ENCODE measurements at places on chromosomes 5 and 9.

DNA sequence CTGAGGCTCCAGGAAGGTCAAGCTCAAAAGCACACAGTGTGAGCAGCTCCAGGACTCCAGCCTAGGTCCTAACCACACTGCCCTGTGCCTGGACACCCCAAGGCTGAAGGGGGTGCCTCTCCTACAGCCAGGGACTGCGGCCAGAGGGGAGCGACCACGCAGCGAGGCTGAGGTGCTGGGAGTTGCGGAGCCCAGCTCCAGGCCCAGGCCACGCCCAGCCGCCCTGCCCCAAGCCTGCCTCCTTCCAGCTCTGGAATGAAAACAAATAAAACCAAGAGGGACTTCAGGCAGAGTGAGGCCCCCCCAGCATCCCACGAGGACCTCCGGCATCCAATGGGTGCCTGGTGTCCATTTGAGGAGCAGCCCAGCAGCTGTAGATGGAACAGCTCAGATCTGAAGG, 15.2 kb downstream of the VAV2 start:
- H3K4me3 ChIP-seq, result no peak overlapping the region
- H3K27ac ChIP-seq, result no peak overlapping the region
- no peaks in the 10 kb centered on the region for H3K27me3 ChIP-seq
- no peak for DNase-seq
- H3K4me1 ChIP-seq, result peaks cover 10% of the 10 kb centered on the region

GRCh38 chr9:34500623-34501267, 22.0 kb downstream of the ENHO start:
- H3K27ac ChIP-seq, result no peak overlapping the region
- no peaks in the 10 kb centered on the region for H3K4me1 ChIP-seq
- DNase-seq, result peak; percentile 57
- no peak overlapping the region for H3K4me3 ChIP-seq
- H3K36me3 ChIP-seq, result no peaks in the 10 kb centered on the region
- H3K27me3 ChIP-seq, result no peaks in the 10 kb centered on the region

- H3K27ac ChIP-seq, result no peak overlapping the region
- DNase-seq, result no peak
- no peaks in the 10 kb centered on the region for H3K36me3 ChIP-seq
- no peaks in the 10 kb centered on the region for H3K4me1 ChIP-seq
- H3K4me3 ChIP-seq, result no peak overlapping the region
Observed at GRCh38 chr9:76785501-76785900, 21.3 kb downstream of the PCA3 start.

- DNase-seq, result no peak
- H3K4me1 ChIP-seq, result no peaks in the 10 kb centered on the region
- H3K4me3 ChIP-seq, result no peak overlapping the region
- no peak overlapping the region for H3K27ac ChIP-seq
- no peaks in the 10 kb centered on the region for H3K27me3 ChIP-seq
Observed at GRCh38 chr5:132179405-132179804, 48.2 kb downstream of the P4HA2 start.

DNA sequence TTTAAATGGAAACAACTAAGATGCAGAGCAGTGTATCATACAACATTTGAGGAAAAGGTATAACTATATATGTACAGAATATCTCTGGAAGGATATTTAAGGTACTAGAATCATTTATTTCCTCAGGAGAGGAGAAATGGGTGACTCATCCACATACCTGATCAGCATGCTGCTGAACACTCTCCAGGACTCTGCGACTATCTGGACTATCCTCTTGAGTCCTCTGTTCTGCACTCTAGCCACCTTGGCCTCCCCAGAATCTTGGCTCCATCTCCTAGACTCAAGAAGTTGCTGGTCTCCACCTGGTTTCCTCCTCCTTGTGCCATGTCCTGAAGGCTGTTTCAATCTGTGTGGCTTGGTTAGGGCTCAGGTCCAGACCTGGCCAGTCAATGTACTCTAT, 8.8 kb upstream of the PRDM6 start:
- H3K27me3 ChIP-seq, result peaks cover 60% of the 10 kb centered on the region
- H3K4me1 ChIP-seq, result peaks cover 9% of the 10 kb centered on the region
- H3K36me3 ChIP-seq, result no peaks in the 10 kb centered on the region
